ENCODE measurements at places on chromosomes 1 and 21.

DNA sequence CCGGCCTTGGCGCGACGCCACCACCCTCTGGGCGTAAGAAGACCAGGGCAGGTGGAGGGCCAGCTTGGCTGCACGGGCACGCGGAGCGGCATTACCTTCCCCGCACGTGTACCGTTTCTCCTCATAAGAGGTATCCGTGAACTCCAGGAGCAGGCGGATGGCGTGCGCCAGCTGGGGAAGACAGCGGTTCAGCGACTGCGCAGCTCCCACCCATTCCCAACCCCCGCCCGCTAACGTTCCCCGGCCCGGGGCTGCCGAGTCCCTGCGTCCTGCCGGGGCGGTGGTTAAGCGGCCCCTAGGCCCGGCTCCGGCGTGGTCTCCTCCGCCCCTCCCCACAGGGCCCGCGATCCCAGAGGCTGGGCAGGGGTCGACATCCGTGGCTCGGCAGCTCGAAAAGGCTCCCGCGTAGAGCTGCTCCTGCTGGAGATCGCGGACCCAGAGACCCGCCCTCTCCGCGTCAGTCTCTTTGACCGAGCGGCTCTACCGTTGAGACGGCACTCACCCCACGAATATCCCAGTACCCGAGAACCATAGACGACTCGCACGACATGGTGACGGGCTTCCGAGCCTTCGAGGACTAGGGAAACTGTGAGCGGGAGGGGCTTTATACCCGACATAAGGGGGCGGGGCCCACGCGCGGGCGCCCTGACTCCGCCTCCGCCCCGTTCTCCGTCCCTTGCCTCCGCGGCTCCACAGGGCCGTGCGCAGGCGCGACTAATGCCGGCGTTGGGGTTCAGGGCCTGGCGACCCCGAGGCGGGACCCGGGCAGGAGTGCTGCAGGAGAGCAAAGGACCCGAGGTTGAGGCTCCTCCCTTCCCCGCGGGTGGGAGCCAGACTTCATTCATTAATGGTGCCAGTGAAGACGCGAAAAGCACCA lies 862 bp downstream of the GSTM3 start:
- DNase-seq: peak; percentile 91

GRCh38 chr1:22969304-22969709 lies 3.4 kb downstream of the LACTBL1 start:
- no peak for DNase-seq

- DNase-seq: no peak
These were observed 93.8 kb downstream of the C21orf91 start for GRCh38 chr21:17725339-17725738.

- no peak for DNase-seq
These were observed 233.4 kb downstream of the DSCAM start for GRCh38 chr21:40613546-40614030.

DNA sequence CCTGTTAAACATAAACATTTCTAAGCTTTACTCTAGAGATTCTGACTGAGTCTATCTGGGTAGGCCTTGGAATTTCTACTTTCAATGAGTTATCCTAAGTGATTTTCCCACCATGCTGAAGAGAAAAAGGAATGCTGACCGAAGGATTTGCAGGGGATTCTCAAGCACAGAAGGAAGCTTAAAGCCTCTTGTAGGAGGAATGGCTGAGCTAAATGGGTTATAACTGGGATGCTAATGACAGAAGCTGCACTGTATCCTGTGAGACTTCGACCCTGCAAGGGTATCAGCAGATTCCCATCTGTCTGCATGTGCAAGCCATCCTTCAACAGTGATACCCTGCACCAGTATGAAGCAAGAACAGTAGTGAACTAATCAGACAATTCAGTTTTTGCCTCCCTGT lies 35.4 kb downstream of the SLC35D1 start:
- no peak for DNase-seq

- DNase-seq: no peak
These were observed 236.4 kb downstream of the SPATA17 start for GRCh38 chr1:217867446-217867995.

DNA sequence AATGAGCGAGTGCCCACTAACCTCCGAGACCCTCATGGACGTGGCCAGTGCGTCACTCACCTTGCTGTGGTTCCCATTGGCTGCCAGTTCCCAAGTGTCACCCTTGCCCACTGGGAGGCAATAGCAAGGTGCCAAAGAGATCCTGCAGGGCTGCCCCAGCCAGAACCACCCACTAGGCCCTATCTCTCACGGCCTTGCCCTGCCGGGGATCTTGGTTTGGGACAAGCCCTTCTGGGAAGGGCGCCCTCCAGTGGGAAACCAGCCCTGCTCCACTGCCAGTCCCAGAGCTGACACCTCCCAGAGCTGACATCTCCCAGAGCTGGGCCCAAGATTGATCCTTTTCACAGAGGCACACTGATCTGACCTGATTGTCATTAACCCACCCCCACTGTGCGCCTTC lies 2.1 kb upstream of the SELENON start:
- DNase-seq: no peak

DNA sequence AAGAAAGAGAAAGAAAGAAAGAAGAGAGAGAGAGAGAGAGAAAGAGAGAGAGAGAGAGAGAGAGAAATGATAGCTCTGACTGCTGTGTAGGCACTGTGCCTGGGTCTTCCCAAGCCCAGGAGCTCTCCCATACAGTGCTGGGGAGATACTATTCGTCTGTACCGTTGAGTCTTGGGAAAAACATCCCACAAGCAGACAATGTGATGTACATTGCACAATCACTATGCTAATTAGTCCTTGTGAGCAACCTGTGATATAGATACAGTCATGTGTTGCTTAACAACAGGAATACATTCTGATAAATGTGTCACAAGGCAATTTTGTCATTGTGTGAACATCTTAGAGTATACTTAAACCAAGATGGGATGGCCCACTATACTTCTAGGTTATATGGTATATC lies 381.0 kb downstream of the HHAT start:
- no peak for DNase-seq

- DNase-seq: no peak
These were observed 23.7 kb upstream of the IL20 start for GRCh38 chr1:206841609-206842323.

DNA sequence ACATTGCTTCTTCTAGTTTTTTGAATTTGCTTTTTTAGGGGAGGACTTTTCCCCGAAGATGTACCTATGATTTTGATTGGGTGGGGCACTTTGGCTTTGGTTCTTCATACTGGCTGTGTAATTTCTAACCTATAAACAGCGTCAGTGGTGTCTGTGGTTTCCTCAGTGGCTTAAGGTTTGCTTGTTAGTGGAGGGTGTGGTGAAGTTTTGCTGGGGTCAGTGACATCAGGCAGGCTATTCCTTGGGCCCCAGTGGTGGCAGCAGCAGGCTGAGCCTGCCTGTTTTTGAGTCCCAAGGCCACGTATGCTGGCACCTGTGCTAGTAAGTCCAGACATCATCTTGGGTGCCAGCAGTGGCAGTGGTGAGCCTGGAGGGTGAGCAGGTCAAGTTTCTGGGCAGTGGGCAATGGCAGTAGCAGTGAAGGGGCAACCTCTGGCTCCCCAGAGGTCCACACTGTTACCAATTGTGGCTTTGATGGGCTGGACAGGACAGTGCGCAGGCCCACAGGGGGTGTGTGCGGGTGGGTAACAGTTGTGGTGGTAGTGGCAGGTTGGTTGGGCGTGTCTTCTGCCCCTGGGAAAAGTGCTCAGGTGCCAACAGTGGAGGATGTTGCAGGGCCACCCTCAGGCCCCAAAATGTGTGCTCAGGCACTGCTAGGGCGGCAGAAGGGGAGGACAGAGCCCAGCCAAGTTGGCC lies 54.9 kb upstream of the B3GALT2 start:
- no peak for DNase-seq

- no peak for DNase-seq
These were observed 12.0 kb upstream of the RHBG start for GRCh38 chr1:156356875-156357534.

GRCh38 chr1:9086796-9087195 lies 17.4 kb upstream of the SLC2A5 start:
- no peak for DNase-seq

DNA sequence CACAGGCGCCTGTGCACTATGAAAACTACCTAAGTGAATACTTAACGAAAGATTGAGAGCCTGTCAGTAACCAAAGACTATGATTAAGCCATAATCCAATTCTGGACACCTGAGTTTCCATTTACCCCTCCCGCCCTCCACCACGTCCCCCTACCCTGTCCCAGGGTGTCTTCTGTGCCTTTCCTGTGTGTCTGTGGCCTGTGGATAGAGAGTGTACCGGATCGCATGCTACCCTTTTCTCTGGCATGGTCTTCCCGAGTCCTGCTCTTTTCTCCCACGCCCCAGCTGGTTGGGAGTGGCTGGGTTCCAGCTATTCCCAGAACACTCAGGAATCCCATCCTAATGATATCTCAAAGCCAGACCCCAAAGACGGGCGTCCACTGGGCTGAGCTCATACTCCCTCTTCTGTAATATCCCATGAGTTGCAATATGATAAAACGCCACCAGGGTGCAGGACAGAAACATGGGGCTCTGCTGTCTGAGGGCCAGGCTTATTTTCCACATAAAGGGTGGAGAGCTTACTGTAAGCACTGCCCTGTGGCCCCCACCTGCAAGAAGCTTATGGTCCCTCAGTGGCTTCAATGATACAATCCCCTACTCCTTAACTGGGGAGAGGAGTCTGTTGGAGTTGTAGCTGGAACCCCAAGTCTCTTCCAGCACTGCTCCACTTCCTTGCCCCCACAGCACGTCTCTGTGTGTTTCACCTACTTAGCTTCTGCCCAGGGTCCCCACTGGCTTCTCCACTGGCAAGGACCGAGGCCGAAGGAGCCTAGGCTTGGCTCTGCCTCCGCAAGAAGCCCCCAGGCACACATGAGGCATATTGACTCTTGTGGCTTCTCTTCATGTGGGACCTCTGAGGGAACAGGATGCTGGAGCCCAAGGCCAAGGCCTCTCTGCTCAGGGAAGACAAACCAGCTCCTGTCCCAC lies 17.6 kb upstream of the ALX3 start:
- peak; percentile 68 for DNase-seq

DNA sequence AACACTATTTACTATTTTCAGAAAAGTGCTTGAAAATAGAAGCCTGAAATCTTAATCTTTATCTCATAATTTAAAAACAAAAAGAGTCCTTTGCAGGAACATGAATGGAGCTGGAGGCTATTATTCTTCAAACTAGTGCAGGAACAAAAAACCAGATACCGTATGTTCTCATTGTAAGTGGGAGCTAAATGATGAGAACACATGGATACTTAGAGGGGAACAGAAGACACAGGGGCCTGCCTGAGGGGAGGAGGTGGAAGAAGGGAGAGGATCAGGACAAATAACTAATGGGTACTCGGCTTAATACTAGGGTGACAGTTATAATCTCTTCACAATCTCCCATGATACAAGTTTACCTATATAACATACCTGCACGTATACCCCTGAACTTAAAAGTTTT lies 176.3 kb downstream of the SDCCAG8 start:
- DNase-seq: no peak

DNA sequence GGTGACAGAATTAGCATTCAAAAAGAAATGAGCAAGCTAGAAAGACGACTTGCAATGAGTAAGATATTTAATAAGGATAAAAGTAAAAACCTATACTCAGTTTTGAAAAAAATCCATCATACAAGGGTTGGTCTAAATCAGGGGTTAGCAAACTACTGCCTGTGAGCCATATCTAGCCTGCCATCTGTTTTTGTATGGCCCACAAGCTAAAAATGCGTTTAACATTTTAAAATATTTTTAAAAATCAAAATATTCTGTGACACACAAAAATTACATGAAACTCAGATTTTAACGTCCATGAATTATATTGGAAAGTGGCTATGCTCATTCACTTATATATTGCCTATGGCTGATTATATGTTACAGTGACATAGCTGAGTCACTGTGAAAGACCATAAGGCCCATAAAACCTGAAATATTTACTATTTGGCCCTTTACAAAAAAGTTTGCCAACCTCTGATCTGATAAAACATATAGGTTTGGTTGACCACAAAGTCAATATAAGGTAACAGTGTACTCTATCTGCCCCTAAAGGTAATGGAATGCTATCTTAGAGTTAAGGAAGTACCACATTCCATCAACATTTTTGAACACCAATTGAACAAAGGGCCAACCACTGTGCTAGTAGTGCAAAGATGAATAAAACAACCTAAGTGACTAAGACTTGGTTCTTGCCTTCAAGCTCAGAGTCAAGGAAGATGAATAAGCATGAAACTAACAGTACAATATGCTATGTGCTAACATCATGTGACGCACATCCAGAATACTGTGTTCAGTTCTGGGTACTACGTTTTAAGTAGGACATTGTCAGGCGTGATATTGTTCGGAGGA lies 3.2 kb downstream of the IFT25 start:
- DNase-seq: no peak

DNA sequence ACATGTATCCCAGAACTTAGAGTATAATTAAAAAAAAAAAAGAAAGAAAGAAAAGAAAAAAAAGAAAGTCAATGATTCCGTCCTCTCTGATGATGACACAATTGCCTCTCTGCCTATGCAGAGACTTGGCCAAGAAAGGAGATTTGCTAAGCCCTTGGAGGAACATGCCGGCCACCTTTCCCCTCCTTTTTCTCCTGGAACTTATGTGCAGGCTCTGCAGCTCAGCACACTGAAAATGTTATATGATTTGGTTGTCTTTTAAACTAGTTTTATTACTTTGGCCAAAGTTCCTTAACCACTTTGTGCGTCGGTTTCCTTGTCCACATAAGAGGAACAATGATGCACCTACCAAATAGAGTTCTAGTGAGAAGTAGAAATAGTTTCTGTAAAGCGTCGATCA lies 111.4 kb upstream of the ZNF644 start:
- no peak for DNase-seq

DNA sequence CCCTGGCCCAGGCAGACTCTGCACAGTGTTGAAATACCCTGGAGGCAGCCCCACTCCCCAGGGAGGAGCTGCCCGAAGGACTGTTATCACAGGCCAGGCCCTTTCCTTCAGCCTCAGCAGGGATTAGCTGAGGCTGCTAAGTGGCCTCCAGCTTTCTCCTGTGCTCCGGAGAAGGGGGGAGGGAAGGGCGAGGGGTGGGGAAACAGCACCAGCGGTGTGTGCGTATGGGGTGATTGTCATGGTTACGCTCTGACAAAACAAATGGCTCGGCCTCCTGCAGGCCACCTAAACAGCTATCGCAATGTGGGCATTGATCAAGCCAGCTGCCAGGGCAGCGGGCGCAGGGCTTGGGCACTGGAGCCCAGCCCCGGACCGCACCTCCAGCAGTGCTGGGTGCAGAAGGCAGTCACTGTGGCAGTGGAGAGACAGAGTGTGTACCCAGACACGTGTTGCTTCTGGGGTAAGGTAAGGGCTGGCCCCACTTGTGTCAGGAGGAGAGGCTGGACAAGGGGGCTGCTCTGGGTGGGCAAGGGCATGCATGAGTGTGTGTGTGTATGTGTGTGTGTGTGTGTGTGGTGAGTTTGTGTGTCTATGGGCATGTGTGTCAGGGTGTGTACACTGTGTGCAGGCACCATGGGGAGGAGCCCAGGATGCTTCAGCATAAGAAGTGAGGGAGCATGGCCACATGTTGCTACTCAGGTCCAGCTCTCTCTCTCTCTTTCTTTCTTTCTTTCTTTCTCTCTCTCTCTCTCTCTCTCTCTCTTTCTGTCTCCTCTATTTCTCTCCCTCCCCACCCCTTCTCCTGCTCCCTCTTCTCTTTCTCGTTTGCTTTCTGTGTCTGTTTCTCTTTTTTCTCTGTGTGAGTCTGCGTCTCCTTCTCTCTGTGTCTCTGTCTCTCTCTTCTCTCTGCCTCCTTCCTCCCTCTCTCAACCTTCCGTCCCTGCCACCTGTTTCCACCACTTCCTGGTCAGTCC lies at the start of gene VWA5B1:
Gene VWA5B1 (plus strand): TSS at position 252 of the 974 bp plus-strand sequence. CDS start 19,727 bp downstream, outside the sequence.
- DNase-seq: no peak

GRCh38 chr1:245971711-245972085 lies 535.4 kb downstream of the SMYD3 start:
- no peak for DNase-seq

- no peak for DNase-seq
These were observed 12.5 kb downstream of the SDC3 start for GRCh38 chr1:30895944-30896660.

- no peak for DNase-seq
These were observed 12.0 kb upstream of the SIM2 start for GRCh38 chr21:36686955-36687354.

Data from sciatic nerve (tissue), 2 donors.